ENCODE measurements at places on chromosomes 1 and 21.

DNA sequence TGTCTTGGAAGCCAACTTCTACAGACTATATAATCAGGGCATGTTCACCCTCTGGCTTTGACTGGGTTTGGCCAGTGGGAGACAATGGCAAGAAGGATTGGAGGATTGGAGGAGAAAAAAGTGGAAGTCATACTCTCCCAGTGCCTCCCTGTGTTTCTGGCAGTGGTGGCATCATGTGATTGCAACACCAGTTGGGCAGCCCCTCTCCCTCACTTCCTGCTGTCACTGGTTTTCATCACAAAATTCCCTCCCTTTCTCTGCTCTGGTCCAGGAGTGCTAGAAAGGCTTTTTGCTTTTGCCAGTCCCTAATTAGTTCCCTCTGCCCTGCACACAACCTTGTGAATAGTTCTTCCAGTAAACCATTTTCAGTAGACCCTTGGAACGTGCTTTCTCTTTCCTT is 3.7 kb upstream of the QSOX1 start:
- DNase-seq, result no peak

GRCh38 chr1:192256674-192257334 is 60.0 kb upstream of the RGS21 start:
- DNase-seq, result no peak

- DNase-seq, result no peak
Observed at GRCh38 chr1:95021805-95022643, 50.7 kb downstream of the ALG14 start.

GRCh38 chr1:89974696-89975470 is 20.0 kb upstream of the ZNF326 start:
- DNase-seq, result peak; percentile 33

DNA sequence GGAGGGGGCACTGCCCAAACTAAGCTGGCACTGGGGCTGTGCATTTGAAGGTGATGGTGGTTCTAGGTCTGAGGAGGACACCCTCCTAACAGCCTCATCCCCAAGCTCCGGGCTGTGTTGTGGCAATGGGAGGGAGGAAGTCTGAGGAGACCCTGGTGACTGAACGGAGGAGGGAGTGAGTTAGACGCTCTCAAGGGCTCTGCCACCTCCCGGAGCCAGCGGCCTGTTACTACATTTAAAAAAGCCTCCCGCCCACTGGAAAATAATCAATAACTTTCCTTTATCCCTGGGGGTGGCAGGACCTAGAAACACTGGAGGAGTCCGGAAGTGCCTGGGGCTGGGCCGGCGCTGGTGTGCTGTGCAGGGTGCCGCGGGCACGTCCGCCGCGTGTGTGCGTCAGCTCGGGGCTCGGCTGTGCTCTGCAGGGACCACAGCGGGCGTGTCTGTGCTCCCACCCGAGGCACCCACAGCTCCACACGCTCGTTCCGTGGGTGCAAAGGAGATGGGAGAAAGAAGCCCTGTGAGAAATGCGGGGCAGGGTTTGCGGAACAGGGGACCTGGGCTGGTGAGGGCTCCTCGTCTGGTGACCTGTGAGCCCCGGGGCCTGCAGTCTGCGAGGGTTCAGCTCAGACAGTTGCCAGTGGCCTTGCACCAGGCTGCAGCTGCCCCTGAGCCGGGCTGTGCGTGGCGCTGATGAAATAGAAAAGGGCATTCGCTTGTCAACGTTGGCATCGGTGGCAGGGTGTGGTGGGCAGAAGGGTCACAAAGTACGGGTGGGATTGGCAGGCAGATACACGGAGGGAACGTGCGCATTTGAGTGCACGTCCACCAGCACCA is 5.3 kb downstream of the SAMD11 start:
- no peak for DNase-seq

- DNase-seq, result peak; percentile 20
Observed at GRCh38 chr1:65045022-65045817, 78.9 kb upstream of the JAK1 start.

GRCh38 chr1:23634840-23635651 is 56.6 kb upstream of the RPL11 start:
- DNase-seq, result peak; percentile 67

DNA sequence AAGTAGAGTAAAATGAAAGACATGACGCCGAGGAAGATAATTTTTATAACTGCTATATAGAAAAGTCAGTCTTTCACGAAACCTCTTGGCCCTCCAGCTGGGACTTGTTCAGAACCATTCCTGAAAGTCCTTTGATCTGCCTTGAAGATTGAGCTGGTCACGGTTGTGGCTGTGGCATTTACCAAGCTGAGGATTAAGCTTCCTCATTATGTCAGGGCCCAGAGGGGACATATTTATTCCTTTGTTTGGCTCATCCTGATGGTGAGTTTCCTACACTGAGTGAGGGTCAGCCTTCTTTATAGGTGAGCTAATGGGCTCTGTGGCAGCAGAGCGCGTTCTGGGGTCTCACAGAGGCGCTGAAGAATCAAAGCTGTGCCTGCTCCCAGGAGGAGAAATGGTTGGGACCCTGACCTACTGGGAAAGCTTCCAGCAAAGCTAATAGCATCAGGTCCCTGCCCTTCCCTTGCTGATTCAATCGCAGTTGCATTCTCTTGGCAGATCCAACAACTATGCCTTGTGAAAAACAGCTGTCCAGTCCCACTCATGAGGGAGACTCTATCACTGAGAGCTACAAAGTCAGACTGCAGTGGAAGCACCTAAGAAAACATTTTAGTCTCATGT is 43.2 kb upstream of the PBX1 start:
- DNase-seq, result no peak

DNA sequence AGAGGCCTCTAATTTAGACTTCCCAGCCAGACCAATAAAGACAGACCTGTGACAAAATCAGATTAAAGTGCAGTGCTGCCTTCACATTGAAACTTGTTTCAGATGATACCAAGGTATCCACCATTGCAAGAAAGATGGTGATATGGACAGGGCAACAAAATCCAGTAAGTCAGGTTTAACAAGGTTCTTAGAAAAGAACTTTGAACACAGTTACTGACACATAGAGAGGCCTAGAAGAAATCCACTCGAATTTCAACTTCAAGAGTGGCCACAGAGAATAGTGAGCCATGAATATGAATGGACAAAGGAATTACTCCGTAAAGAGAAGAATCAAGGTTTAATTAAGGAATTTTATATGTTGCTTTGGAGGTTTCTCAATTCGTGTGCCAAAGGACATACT is 230.4 kb downstream of the KCNT2 start:
- no peak for DNase-seq

GRCh38 chr1:24101796-24102586 is 9.9 kb downstream of the MYOM3 start:
- DNase-seq, result no peak

- DNase-seq, result no peak
Observed at GRCh38 chr1:24850328-24850920, 79.7 kb downstream of the RUNX3 start.

DNA sequence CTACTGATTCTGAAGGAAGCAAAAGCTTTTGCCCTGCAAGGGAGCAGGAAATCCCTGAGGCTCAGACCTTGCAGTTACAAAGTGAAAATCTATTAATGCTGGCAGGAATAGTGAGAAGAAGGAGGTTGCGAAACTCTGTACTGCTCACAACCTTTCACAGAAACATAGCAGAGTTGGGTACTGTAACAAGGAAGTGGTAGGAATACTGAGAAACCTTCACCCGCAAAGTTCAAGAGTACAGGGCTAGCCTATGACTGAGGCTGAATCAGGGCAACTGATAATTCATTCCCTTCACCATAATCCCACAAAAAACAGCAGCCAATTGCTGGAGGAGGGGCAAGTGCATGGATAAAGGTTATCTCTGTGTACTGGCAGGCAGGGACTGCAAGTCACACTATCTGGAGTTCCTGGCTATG is 23.9 kb upstream of the KCTD3 start:
- no peak for DNase-seq

DNA sequence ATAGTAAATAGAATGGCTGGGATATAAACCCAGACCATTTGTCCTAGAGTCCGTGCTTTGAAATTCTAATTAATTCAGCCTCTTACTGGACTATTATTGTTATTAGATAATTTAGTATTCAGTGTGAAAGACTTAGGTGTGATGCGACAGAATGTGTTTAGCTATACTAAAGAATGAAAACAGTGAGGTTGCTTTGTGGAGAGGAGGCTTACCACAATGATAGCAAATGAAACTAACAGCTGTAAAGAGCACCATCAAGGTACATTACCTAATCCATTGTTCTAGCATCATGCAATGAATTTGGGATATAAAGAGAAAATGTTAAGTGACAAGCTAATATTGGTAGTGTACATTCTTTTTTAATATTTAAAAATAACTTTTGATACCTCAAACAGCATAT is 911.1 kb downstream of the KCNT2 start:
- DNase-seq, result no peak

- DNase-seq, result no peak
Observed at GRCh38 chr21:37744551-37744950, 171.7 kb downstream of the KCNJ6 start.

DNA sequence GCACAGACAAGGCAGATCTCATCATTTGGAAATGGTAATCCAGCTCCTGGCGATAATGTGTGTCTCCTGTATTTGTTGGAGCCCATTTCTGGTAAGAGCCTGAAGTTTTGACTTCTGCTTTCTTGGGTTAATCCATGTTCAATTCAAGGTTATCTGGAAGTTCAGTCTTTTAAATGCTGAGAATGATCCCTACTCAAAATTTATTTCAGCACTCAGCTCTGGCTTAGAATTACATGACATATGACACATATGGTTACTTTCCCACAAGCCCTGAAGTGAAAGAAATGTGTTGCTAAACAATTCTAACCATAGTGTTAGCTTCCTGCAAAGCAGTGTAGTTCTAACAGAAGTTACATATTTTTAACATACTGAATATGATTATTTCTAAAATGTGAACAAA is 2.7 kb downstream of the PTGFR start:
- DNase-seq, result no peak

DNA sequence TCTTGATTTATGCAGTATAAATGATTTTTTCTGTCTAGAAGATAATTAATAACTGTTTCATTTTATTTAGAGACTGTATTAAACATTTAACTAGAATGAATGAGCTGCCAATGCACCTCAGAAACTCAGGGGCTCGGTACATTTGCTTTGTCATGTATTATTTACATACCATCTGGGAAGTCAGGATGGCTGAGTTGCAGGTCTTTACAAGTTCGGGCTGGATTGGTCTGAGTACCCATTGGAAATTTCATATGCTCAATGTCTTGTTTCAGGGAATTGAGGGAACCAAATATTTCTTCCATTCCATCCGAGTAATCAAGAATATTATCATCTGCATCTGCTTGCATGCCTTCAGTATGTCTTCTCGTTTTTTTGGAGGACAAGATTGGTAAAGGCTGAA is 221.7 kb downstream of the COL11A1 start:
- no peak for DNase-seq

DNA sequence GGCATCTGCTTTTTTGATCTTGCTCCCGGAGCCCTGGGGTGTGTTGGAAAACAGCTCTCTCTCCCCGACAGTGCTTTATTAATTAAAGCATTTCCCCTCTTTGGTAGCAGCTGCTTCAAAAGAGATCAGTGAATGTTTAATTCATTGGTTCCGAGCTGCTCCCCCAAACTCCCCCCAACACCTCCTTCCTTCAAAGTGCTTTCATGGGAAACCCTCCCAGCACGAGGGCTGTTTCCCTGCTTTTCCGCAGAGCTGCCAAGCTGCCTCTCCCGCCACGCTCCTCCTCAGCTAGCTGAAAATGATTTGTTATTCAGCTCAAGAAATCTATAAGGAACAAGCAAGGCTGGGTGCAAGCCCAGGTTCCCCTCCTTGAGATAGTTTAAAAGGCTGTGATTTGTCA is 40.0 kb upstream of the DISP3 start:
- no peak for DNase-seq

DNA sequence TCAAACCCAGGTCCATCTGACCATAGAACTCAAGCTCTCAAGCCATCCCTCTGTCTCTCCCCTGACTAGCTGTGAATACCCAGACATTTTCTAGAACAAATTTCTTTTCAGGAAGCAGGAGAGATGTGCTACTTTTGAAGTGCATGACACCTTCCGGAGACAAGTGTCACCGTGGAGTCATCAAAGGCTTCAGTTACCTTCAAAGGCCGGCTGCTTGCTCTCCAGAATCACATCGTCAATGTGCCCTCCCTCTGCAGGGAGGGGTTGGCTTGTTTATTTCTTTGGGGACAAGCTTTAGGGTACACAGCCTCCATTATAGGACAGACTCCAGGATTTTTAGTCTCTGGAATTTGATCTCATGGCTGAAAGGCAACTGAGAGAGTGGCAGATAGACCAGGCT is 37.7 kb upstream of the IGSF21 start:
- DNase-seq, result no peak

DNA sequence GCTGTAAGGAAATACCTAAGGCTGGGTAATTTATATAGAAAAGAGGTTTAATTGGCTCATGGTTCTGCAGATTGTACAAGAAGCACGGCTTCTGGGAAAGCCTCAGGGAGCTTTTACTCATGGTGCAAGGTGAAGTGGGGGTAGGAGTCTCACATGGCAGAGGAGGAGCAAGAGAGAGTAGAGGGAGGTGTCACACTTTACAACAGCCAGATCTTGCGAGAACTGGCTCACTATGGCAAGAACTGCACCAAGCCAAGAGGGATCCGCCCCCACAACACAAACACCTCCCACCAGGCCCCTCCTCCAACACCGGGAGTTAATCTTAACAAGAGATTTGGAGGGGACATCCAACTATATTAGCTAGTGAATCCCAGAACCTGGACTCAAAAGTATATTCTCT is 135.4 kb upstream of the SOD1 start:
- DNase-seq, result no peak

DNA sequence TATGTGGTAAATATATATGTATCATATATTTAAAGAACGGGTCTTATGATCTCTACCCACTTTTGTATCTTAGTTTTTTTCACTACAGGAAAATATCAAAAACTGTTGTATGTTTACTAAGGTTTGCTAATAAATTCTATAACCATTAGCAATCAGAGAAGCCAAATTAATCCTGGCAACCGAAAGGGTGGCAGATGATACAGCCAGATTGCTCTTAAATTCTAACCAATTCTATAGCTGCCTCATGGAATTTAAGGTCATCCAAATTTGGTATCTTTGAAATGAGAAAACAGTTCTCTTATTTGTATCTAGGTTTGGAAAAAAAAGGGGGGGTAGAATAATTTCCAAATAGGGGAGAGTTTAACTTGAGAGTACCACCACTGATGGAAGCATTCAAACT is 591.2 kb downstream of the SMYD3 start:
- DNase-seq, result no peak

DNA sequence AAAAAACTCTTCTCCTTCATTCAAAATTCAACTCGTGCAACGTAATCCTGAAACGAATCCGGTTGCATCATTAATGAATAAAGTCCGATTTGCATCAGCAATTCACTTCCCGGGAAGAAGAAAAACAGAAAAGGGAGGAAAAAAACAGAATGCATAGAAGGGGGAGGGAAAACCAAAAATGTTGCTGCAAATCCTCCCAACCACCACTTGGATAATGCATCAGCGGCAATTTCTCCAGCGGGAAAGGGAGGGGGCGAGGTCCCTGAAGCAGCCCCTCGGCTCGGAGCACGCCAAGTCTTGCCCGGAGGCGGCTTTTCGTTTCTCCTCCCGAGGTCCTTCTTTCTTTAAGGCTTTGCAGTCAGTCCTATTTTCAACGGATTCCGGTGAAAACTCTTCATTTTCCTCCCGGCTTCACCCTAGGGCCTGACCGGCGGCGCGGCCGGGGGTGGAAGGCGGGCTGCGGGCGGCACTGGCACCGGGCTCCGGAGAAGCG is 723 bp downstream of the CDC42BPA start:
- DNase-seq, result peak; percentile 62

GRCh38 chr21:36784947-36785346 is 86.0 kb downstream of the SIM2 start:
- DNase-seq, result no peak

All from hematopoietic multipotent progenitor cell treated with erythropoietin and hydrocortisone succinate and interleukin-3 and kit ligand, for 17 days (in vitro differentiated cells).